CD8-positive, alpha-beta memory T cell (primary cell): ENCODE measurements at places on chromosomes 12 and 14. TPM values are rescaled to one million over a fixed set of nuclear protein-coding genes. Genes with fewer than 3 reads are reported as not detected.

DNA sequence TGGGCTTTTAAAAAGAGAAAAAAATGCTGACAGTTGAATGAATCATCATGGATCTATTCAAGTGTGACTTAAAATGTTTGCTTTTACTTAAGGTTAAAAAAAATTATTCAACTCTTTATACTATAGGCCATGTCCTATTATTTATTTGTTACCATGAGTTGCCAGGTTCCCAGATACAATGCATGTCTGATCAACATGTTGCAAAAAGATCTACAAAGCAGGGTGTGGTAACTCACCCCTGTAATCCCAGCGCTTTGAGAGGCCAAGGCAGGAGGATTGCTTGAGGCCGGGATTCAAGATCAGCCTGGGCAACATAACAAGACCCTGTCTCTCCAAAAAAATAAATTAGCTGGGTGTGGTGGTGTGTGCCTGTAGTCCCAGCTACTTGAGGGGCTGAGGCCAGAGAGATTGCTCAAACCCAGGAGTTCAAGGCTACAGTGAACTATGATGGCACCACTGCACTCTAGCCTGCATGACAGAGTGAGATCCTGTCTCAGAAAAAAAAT is 460.8 kb downstream of the BCAT1 start:
- DNase-seq: no peak
- no peaks in the 10 kb centered on the region for H3K36me3 ChIP-seq
- H3K4me1 ChIP-seq: no peaks in the 10 kb centered on the region
- H3K4me3 ChIP-seq: no peak overlapping the region

The NFE2 gene
- total RNA-seq: not detected

DNA sequence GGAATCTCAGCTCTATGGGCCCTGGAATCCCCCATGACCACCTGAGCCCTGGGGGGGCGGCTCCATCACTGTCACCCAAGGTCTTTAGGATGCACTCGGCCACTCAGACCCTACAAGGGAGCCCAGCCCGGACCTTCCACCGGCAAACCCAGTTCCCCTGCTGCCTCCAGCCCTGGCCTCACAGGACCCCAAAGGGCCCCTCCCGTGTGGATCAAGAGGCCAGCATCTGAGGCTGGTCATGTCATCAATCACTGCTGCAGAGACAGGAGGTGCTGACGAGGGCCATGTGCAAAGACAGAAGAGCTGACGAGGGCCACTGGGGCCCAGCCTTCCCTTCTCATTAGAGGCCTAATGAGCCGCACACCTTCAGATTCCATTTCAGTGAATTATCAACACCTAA is 39.0 kb upstream of the SFSWAP start:
- no peak overlapping the region for H3K27ac ChIP-seq
- DNase-seq: no peak
- no peaks in the 10 kb centered on the region for H3K4me1 ChIP-seq
- H3K27me3 ChIP-seq: peaks cover 3% of the 10 kb centered on the region
- no peak overlapping the region for H3K4me3 ChIP-seq

DNA sequence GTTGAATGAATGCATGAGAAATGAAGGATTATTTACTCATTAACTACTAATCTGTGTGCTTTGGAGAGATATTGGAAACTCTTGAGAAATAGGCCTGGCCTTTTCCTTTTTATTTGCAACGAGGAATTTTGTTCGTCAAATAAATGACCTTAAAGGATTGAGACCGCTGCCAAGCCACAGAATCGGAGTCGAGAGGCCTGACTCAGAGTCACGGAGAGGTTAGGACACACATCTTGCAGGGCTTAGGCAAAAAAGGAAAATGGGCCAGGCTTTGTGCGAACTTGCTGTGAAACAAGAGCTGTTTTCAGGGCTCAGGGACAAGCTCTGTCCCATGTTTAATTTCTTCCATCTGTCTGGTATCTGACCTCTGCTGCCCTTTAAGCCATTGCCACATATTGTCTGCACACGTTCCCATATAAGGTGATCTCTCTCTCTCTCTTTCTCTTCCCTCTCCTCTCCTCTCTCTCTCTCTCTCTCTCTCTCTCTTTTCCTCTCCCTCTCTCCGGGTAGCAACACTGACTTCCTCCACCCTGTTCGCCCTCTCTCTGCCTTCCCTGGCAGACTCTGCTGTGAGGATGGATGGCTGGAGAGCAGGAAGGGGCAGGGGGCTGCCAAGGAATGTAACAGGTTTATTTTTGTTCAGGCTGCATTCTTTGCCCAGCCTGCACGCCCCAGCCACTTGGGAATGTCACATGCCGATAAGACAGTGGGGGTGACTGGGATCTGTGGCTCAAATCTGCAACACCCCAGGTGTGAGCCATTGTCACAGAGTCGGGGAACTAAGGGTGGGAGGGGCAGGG is 14.9 kb upstream of the IFT81 start:
- no peak for DNase-seq
- H3K27me3 ChIP-seq: no peaks in the 10 kb centered on the region
- no peak overlapping the region for H3K4me3 ChIP-seq
- no peaks in the 10 kb centered on the region for H3K36me3 ChIP-seq
- H3K4me1 ChIP-seq: no peaks in the 10 kb centered on the region
- no peak overlapping the region for H3K27ac ChIP-seq
